ENCODE measurements at places on chromosomes 2 and 18.
A peak's percentile ranks its signal among the peaks of the same experiment; 100 is the strongest.

DNA sequence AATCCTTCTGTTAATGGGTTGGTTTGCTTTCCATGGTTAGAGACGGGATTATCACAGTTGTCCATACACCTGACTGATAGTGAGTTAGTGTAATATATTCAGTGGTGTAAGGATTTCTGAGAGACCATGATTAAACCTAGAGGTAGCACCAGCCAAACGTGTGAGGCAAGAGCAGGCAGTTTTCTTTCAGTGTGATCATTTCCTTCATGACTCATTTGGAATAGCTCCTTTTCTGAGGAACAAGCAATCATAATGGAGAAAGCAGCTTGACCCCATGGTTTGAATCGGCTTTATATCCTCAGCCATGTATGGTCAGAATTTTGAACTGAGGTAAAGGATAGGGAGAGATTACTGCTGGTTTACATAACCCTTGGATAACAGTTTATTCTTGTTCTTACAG lies 2.9 kb downstream of the MXD1 start:
- no peak for DNase-seq

GRCh38 chr2:219099329-219099728 lies 38.6 kb upstream of the IHH start:
- DNase-seq = no peak

DNA sequence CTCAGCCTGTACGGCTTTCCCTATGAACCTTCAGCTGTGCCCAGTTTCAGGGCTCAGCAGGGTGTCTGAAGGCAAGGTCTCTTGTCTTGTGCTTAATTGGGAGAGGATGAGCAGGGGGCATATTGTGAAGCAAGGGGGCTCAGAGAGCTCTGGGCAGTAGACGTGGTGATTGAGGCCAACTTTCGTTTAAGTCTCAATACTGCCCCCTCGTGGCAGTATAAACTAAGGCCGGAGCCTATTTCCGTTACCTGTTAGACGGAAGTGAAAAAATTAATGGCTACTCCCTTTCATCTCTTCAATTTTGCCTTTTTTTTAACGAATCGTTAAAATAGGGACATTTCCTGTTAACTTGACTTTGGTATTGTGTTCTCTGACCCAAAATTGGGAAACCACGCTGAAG lies 193.4 kb downstream of the TDRD15 start:
- no peak for DNase-seq

DNA sequence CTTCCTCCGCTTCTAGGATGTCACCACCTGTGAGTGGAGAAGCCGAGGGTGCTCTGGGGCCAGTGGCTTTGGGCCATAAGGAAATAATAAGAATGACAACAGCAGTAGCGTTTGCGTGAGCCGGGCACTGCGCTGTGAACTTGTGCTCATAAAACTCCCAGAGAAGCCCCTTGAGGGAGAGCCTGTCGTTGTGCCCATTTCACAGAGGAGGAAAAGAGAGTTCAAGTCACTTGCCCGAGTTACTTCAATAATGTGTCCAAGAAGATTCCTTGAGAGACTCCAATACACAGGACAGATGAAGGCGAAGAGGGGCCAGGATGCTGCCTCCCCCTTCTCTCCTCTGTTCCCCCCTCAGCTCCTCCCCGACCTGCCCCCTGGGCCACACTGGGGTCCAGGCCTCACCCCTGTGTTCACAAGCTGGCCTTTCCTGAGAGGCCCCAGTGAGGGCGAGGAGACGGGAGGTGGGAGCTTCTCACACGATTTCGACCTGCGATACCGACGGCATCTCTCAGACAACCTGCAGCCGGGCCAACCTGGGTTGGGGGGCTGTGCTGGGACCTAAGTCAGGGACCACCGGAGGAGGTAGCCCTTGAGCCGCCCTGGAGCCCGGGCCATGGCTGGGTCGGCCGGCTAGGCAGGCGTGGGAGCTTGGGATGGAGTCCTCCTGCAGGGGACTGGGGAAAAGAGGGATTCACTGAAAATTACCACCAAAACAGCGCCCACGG lies 53.5 kb upstream of the UBE2F start:
- DNase-seq = no peak

- no peak for DNase-seq
Measured at GRCh38 chr18:42258301-42258965, 303.4 kb downstream of the PIK3C3 start.

GRCh38 chr2:192087398-192087958 lies 107.3 kb downstream of the TMEFF2 start:
- DNase-seq = no peak

GRCh38 chr2:15561574-15562344 lies 625 bp upstream of the NBAS start:
- DNase-seq = peak; percentile 100

GRCh38 chr2:27857417-27858172 lies 32.6 kb downstream of the RBKS start:
- no peak for DNase-seq

DNA sequence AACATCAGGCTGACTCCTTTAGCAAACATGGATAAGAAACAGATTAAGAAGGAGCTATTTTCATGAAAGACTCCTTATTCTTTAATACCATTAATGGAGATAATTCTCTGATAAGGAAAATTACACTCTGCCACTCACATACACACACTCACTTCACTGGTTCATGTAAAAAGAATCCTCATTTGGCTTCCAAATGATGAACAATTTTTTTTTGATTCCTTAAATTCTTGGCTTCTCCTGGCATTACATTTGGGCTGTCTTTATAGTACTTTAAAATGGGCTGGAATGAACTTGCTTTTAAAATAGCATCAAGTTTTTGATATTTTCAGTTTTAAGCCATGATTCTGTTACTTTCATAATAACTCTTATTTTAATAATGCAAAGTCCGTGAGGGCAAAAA lies 328.6 kb downstream of the SLC8A1 start:
- no peak for DNase-seq

DNA sequence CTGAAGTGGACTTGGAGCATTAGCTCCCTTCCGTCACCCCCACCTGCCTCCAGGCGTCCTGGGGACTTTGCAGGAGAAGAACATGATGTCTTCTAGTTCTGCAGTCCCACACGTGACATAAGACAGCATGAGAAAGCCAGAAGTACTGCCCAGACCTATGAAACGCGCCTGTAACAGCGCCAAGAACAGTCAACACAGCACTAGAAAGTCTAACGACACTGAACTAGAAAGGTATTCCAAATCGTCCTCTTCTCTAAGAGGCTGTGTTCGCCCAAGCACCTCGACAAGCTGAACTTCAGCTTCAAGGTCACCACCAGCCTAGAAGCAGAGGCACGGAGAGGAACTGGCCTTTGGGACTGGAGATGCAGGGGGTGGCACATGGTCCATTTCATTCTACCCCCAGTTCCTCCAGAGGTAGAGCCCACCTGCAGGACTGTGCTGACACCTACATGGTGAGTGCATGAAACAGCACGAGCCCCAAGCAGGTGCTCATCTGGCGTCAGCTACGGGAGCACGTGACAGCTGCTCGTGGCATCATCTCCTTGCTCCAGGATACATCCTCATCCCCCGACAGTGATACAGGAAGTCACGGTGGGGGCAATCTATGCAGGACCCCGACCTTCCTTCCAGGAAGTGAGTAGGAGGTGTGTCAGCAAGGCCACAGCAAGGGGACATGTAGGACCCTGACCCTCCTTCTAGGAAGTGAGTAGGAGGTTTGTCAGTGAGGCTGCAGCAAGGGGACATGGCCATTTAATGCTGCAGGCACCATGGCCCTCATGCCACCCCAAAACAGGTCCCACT lies 3.7 kb downstream of the HDAC4 start:
- no peak for DNase-seq

DNA sequence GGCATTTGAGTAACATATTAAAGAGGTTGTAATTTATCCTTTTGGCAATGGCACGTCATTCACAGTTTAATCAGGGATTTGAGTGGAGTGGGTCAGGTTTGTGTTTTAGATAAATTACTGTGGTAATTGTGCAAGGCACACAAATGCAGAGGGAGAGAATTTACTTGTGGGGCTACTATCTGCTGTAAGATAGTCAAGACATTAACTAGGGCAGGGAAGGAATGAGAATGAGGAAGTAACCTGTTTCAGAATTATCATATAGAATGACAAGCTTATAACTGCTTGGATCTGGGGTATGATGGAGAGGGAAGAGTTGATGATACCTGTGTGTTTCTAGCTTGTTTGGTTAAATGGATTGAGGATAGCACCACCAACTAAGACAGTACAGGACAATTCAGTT lies 58.9 kb upstream of the ZSWIM2 start:
- DNase-seq = no peak

DNA sequence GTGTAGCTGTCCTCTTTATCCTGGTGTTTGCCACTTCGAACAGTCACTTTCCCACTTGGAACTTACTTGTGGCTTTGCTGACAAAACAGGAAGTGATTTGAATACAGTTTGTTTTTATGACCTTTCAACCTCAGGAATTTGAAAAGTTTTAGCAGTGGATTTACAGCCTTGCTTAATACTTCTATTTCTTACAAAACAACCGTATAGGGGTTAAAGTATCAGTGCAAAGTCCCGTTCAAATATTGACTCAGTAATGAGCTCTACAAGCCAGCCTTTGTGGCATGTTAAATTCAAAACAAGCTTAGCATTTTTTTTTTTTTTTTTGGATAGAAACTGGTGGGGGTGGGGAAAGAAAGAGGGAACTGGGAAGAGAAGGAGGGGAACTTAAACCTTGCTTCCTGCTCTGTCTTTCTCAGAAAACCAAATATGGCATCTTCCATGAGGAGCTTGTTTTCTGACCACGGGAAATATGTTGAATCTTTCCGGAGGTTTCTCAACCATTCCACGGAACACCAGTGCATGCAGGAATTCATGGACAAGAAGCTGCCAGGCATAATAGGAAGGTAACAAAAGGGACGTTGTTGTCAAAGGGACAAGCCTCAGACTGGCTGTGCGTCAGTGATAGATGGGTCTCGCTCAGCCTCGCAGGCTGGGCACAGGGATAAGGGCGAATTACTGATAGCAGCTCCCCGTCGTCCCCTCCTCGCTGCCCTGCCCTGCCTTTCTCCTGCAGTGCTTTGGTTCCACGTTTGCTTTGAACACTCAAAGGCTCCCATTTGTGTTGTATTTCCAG lies at the start of gene HNMT:
Gene HNMT (plus strand): TSS at position 408 of the 793 bp plus-strand sequence. CDS start 19 bp downstream, at position 427.
- no peak for DNase-seq

- DNase-seq = no peak
Measured at GRCh38 chr2:219331560-219332213, 857 bp downstream of the RESP18 start.

DNA sequence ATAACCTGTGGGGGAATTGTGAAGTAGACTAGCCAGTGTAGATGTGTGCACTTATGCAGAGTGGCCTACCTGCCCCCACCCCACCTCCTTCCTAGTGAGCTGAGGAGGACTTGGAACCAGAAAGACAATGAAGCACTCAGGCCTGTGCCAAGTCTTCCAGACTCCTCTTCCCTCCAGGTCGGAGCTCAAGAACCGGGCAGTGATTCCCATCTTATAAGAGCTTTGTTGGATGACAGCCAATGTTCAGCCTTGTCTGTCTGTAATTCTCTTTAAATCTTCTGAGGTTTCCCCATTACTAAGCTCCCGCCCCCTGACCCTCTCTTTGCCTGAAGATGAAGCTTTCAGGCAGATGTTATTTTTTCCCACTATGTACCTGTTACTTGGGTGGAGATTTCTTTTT lies 121.0 kb downstream of the SMAD2 start:
- DNase-seq = no peak

GRCh38 chr18:48874233-48874632 lies 76.5 kb downstream of the SMAD7 start:
- no peak for DNase-seq

DNA sequence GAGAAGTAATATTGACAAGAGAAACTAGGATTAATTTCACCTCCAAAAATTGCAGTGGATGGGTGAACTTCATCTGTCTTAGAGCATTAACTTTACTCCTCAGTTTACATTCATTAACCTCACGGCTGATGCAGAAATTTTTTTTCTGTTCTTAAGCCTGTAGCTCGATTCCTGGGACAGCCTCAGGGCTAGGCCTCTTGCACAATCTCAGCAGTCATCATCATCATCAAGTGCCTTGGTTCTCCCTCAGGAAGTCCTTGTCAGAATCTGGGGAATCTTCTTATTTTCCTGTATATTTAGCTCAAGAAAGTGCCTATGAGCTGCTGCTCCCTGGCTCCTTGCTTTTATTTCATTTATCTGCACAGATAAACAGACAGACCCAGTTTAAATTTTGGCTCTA lies 1272.2 kb upstream of the LRRTM1 start:
- no peak for DNase-seq

- DNase-seq = no peak
Measured at GRCh38 chr2:112092286-112093041, 37.4 kb downstream of the TMEM87B start.

DNA sequence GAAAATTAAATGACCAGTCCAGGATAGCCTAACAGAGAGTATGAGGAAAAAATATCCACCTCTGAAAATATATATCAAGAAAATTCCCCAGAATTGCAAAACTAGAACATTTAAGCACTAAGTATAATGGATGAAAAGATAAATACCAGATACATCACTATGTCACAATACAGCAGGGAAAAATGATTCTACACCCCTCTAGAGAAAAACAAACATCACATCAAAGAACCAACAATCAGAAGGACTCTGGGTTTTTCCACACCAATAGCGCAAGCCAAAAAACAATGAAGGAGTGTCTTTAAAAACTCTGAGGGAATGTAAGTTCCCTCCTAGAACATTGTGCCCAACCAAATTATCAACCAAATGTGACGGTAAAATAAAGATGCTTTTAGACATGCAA lies 13.7 kb downstream of the BUB1 start:
- DNase-seq = no peak

DNA sequence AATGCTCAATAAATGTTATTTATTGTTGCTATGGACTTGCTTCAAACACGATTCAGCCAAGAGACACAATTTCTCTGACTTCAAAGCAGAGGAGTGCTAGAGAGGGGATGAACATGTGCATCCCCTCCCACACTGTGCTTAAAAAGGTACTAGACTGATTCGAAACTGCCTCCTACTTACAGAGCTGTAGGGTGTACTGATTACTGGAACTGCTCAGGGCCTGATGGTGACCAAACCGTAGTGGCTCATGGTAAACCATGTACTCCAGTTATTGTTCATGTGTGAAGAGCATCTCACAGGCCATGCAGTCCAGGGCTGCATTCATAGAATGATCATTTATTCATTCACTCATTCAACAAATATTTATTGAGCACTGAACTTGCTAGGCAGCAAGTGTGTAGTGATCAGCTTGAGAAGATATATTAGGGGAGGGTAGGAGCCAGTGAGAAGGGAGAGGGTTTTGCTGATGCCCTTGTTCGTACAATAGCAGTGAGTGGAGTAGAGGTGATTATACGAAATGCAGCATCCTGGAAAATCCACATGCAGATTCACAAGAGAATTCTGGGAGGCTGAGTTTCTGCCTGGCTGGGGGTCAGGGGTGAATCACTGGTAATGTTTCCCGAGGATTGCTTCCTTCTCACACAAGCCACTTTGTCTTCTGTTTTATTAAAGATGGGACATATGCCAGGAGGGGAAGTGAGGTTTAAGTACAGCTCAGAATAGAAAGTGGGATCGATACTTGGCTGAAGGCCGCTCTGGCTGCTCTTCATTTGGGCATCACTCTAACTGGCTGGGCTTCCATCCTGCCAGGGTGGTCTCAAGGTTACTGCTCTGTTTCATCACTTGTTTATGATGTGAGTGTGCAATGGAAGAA lies 245.4 kb downstream of the RAD51AP2 start:
- no peak for DNase-seq

DNA sequence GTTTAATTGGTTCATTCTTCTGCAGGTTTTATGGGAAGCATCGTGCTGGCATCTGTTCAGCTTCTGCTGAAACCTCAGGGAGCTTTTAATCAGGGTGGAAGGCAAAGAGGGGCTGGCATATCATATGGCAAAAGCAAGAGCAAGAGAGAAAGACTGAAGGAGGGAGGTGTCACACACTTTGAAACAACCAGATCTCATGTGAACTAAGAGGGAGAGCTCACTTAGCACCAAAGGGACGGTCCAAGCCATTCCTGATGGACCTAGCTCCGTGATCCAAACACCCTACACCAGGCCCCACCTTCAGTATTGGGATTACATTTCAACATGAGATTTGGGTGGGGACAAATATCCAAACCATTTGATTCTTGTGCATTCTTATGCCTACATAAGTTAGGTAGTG lies 563.1 kb downstream of the SPAG16 start:
- DNase-seq = no peak

Data from NCI-H526 treated with DMSO at 0.1 percent for 48 hours (cell line).